ENCODE measurements at places on chromosomes 12 and 14.

- no peak for DNase-seq
Observed at GRCh38 chr12:108424026-108424425, 84.9 kb upstream of the CMKLR1 start.

- DNase-seq: no peak
Observed at GRCh38 chr12:44500423-44500822, 375.7 kb downstream of the NELL2 start.

DNA sequence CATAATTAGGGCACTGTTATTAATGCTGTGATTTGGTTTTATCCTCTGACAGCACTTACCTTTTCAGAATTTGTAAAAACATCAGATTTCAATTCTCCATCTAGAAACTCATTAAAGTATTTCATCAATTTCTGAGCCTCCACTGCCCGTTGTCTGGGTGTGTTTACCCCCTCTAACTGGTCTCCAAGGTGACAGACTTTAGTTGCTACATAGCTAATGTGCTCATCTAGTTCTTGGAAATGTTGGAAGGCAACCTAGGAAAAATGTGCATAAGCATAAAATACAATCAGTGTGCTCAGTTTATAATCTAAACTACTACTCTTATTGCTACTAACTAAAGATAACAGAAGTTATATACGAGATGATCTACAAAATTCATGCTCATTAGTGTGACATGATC lies 24.6 kb downstream of the EXOC5 start:
- no peak for DNase-seq

- no peak for DNase-seq
Observed at GRCh38 chr14:69572841-69573135, 1.9 kb downstream of the CCDC177 start.

DNA sequence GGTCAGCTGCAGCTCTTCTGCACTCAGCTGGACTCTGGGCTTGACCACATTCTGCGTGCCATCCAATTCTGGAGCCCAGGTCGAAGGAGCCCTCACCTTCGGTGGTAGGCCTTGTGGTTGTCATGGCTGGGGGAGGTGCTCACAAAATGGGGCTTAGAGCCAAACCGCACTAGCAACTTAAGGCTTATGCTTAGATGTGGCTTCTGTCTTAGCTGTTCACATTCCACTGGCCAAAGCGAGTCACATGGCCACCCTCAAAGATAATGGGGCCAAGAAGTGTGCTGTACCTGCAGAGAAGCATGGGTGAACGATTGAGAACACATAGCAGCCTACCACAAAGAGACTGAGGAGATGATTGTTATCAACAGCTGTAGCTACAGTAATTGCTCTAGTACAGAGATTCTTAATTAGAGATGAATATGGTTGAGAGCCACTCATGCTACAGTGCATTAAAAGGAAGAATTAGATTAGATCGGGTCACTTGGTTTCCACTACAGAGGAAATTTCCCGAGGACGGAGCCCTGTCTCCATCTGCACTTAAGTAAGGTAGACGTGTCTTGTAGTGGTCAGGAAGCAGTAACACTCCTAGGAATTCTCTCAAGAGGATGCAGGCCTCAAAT lies 334.6 kb upstream of the FKBP4 start:
- DNase-seq: no peak

- DNase-seq: no peak
Observed at GRCh38 chr14:86518298-86518697, 988.4 kb downstream of the FLRT2 start.
